Frontal cortex (tissue), 4 donors: ENCODE measurements at places on chromosomes 2 and 18.

- no peak for DNase-seq
Measured at GRCh38 chr2:169031202-169031601, at the start of gene ABCB11. TSS of gene ABCB11 (minus strand) at chr2:169031324. CDS start at chr2:169018125, 13,199 bp downstream.

GRCh38 chr2:85756822-85757435, 3.1 kb downstream of the ATOH8 start:
- DNase-seq, result no peak

DNA sequence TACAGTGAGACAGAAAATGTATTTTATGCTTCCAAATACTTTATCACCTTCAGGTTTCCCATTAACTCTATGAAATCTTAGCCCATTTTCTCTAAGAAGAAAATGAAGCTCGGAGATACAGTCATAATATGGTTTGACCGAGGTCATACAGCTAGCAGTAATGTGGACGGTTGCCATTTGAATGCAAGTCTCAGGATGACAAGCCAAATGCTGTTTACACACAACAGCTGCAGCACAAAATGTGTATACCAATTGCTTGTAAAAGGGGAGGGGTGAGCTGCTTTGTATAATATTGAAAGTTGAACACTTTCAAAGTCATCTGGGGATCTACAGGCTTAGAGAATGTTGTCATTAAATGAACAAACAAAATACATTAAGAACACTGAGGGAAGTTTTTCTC, 93.8 kb upstream of the FSIP2 start:
- no peak for DNase-seq

- DNase-seq, result no peak
Measured at GRCh38 chr18:8799596-8800441, 94.5 kb downstream of the MTCL1 start.

DNA sequence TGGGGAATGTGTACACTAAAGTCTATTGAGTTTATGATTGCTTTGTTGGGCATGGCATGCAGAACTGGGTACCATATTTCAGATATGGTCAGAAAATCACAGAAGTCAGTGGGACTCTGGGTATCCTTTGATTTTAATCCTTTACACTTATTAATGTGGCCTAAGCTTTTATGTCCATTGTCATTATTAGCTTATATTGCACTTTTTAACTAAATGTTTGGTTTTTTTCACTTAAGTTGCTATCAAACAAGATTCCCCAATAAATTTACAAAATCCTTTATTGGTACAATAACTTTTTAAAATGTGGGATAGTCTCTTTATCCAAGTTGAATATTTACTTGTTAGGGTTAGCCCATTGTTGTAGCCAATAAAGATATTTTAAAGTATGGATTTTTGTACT, 234.1 kb upstream of the NRP2 start:
- no peak for DNase-seq

- no peak for DNase-seq
Measured at GRCh38 chr2:46735730-46736493, 179.7 kb downstream of the MCFD2 start.

- DNase-seq, result no peak
Measured at GRCh38 chr2:189236066-189236465, 56.5 kb upstream of the COL5A2 start.

- no peak for DNase-seq
Measured at GRCh38 chr2:168687314-168687713, 115.1 kb upstream of the NOSTRIN start.
